ENCODE measurements at places on chromosomes 13 and 19. TPM values are rescaled to one million over a fixed set of nuclear protein-coding genes. Genes with fewer than 3 reads are reported as not detected.

The ZNF69 gene
- 3.6 TPM for total RNA-seq

The KLF5 gene
- 0.37 TPM for total RNA-seq

The SERTM1 gene
- total RNA-seq, result not detected

The MLNR gene
- total RNA-seq, result not detected

The BEST2 gene
- total RNA-seq, result not detected

The CYP2B6 gene
- not detected for total RNA-seq

The GNG7 gene
- total RNA-seq, result 0.14 TPM

The ZNF536 gene
- total RNA-seq, result 0.09 TPM
